Esophagus squamous epithelium (tissue), 5 donors: ENCODE measurements at places on chromosomes 1 and 21.

DNA sequence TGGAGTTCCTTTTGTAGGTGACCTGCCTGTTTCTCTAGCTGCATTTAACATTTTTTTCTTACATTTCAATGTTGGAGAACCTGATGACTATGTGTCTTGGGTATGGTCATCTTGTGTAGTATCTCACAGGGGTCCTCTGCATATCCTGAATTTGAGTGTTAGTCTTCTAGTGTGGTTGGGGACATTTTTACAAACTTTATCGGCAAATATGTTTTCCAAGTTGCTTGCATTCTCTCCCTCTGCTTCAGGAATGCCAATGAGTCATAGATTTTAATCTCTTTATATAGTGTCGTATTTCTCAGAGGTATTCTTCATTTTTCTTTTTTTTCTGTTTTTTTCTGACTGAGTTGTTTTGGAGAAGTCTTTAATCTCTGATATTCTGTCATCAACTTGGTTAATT is 684.0 kb downstream of the NCAM2 start:
- no peak for DNase-seq

GRCh38 chr1:24391882-24392603 is 21.5 kb downstream of the STPG1 start:
- no peak for DNase-seq

GRCh38 chr1:220747437-220748088 is 559 bp upstream of the MTARC2 start:
- no peak for DNase-seq

DNA sequence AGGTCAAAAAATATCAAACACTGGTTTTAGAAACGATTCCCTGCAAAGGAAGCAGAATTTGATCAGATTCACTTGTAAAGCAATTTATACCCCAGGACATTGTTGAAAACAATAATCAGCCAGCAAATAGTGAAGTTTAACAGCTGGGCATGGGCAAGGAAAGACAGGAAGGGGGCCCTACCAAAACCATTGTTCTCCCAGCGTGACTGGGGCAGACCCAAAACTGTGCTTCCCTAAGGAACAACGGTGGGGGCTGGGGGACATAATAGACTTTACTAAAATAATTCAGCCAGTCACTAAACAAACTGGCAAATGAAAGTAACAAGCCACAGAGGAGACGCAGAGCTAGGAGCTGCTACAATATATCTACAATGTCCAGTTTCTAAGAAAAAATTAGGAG is 100.2 kb downstream of the AHCTF1 start:
- no peak for DNase-seq

DNA sequence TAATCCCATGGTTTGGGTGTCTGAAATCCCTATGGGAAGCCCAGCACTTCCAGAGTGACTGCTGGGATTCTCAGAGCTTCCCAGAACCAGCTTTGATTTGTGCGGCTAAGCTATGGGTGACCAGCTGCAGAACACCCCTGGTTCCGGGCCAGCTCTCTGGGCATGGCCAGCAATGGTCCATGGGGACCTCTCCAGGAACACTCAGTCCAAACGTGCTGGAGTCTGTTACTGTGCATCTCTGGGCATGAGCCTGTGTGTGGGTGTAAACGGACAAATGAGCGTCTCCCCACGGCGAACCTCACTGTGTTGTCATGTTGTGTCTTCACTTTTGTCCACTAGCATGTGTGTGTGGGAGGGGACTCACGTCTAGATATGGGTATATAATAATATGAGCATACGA is 54.4 kb downstream of the MAB21L3 start:
- no peak for DNase-seq

DNA sequence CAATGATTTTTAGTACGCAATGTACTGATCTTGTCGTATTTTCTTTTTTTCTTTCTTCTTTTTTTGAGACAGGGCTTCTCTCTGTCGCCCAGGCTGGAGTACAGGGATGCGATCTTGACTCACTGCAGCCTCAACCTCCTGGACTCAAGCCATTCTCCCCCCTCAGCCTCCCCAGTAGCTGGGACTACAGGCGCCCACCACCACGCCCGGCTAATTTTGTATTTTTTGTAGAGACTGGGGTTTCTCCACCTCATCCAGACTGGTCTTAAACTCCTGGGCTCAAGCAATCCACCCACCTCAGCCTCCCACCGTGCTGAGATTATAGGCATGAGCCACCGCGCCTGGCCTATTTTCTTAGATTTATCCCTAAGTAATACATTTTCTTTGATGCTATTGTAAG is 43.9 kb upstream of the COL6A2 start:
- no peak for DNase-seq

DNA sequence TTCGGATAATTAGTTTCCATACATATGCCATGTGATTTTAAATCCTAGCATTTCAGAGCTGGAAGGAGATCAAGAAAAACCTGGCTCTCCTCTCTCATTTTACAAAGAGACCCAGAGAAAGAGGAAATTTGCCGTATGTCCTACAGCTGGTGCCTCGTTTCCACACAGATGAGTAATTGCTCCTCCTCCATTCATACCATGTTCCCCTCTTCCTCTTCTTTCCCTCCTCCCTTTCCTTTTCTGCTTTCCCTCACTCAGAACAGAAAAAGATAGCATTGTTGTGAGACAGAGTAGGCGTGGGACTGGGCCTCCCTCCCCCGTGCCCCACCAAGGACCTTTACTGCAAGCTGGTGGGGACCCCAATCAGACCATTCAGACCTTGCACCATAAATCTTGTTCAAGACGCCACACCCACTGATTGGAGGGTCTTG is 13.7 kb upstream of the SLC44A3 start:
- DNase-seq = no peak

DNA sequence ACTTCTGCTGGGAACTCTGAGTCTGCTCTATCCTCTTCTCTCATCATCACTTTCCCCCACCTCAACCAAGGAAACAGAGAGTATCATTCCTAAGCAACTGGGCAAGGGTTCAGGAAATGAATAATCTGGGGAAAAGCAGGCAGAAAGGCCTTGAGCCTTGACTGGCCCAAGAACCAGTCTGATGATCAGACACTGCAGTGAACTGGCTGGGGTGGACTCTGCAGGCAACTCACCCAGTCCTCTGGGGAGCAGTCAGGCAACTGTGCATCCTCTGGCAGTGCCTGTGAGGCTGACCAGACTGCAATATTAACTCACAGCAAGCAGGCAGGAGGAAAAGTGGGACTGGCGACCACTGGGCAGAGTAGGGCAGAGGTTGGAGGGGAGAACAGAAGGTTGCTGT is 991 bp downstream of the ANKRD35 start:
- no peak for DNase-seq

GRCh38 chr1:184838504-184838951 is 83.9 kb upstream of the EDEM3 start:
- DNase-seq = no peak

- DNase-seq = no peak
Measured at GRCh38 chr1:192602757-192603156, 27.2 kb downstream of the RGS1 start.

- DNase-seq = no peak
Measured at GRCh38 chr1:165284454-165284853, 72.1 kb downstream of the LMX1A start.

DNA sequence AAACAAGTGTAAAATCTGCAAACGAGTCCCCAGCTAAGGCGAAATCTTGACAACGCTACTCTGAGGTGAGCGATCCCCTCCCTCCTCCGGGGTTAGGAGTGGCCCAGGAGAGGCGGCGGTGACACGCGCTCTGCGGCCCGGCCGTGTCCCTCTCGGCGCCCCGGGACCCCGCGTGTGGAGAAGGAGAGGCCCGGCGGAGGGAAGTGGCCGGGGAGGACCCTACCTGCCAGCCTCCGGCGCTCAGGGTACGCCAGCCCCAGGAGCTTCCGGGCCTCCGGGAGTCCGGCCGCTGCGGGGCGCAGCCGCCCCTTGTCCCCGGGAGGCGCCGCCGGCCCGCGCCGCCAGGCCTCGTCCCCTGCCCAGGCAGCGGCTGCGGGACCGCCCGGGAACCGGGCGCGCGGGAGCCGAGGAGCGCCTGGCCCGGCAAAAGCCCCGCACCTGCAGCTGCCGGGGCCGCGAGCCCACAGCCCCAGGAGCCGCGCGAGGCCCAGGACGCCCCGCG is 543 bp downstream of the ABCB10 start:
- DNase-seq = no peak

GRCh38 chr1:54887665-54888071 is 673 bp upstream of the DHCR24 start:
- DNase-seq = no peak

DNA sequence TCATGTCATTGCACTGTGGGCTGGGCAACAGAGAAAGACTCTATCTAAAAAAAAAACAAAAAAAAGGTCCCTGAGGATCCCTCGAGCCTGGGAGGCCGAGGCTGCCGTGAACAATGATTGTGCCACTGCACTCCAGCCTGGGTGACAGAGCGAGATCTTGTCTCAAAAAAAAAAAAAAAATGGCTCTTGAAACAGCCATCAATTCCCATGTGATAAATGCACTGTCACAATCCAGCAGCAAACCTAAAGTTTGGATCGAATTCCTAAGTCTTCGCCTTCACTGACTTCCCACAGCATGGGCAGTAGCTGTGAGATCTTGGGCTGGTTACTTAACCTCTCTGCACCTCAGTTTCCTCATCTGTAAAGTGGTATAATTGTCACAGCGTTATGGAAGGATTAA is 43.5 kb downstream of the IGSF3 start:
- no peak for DNase-seq
